ENCODE measurements at places on chromosomes 7 and 10. TPM values are rescaled to one million over a fixed set of nuclear protein-coding genes. Genes with fewer than 3 reads are reported as not detected.

- DNase-seq = no peak
Observed at GRCh38 chr10:79472951-79473350, 27.5 kb upstream of the ZCCHC24 start.

DNA sequence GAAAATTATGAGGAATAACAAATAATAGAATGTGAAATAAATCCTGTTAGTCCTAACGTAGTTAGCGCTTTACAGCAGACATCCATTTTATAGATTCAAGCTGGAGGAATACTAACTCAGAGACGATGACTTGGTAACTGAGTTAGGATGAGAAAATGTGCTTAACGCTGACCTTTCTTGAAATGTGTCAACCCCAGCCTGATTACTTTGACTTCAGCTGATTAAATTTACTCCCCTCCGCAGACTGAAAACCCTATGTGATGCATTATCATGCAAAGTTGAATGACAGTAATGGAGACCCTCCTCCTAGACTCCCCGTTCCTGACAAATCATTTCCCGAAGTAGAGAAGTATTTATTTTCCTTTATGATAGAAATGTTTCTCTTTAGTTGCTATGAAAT is 54.5 kb downstream of the WDFY4 start:
- no peak for DNase-seq

- no peak for DNase-seq
Observed at GRCh38 chr7:56007167-56007652, 42.8 kb downstream of the NIPSNAP2 start.

GRCh38 chr7:94303695-94304094 is 91.0 kb upstream of the COL1A2 start:
- no peak for DNase-seq

GRCh38 chr7:104096683-104097082 is 107.2 kb upstream of the RELN start:
- DNase-seq = no peak

GRCh38 chr7:21352540-21353387 is 75.1 kb upstream of the SP4 start:
- DNase-seq = no peak

DNA sequence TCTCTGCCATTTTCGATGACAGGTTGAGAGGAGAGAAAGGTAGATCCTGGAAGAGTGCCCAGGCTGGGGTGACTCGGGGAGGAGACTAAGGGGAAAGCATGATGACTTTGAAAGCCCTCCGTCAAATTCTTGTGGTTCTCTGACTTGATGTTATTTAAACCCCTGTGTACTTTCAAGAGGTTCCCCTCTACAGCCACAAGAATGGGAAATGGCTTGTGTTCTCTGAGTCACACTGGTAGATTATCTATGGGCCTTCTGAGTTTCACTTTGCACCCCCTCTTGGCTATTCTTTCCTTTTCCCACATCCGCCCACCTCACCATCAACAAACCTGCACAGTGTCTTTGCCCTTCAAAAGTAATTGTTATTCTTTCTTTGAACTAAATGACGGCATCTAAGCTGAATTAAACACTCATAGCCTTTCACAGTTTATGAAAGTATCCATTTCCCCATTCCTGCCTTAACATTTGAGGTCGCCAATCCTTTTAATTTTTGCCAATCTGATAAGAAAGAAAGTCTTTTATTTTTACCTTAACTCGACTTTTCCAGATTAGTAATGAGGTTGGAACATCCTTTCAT is 24.1 kb downstream of the PRF1 start:
- DNase-seq = no peak

DNA sequence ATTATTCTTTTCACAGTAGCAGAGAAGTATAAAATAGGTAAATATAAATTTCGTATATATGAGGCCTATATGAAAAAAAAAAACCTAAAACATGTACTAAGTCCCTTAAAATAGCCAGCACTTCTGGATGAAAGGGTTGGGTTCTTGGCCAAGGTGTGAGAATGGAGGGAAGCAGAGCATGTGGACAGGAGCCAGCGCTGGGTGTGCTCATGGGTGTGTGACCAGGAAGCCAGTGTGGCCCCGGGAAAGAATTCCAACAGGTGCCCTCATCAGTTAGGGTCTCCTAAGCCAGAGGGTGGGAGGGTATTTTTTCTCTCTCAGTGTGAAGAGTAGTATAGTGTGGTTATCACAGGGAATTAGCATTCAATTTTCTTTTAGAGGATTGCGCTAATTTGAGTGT is 401.9 kb upstream of the IGFBP3 start:
- no peak for DNase-seq

- no peak for DNase-seq
Observed at GRCh38 chr7:159109653-159110035, 35.0 kb downstream of the VIPR2 start.

GRCh38 chr10:110447886-110448285 is 49.8 kb upstream of the DUSP5 start:
- no peak for DNase-seq

- DNase-seq = no peak
Observed at GRCh38 chr7:132519936-132520335, 56.3 kb downstream of the PLXNA4 start.

GRCh38 chr10:74837743-74838142 is 11.3 kb downstream of the KAT6B start:
- DNase-seq = no peak

DNA sequence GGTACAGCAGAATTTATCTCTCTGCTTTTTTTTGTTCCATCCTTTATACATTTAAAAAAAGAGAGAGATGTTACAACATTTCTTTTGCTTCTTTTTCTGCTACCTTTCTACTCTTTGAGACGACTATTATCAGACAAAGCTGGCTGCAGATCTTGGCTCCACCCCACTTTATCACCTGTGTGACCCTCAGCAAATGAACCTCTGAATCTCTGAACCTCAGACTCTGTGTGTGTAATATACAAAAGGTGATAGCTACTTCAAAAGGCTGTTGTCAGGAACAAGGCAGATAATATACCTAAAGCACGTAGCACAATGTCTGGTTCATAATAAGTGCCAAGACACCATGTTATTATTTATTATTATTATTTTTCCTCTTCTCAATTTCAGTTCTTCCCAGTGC is 32.6 kb upstream of the UBE2D1 start:
- DNase-seq = no peak

- DNase-seq = no peak
Observed at GRCh38 chr10:127945341-127945758, 38.4 kb downstream of the PTPRE start.

DNA sequence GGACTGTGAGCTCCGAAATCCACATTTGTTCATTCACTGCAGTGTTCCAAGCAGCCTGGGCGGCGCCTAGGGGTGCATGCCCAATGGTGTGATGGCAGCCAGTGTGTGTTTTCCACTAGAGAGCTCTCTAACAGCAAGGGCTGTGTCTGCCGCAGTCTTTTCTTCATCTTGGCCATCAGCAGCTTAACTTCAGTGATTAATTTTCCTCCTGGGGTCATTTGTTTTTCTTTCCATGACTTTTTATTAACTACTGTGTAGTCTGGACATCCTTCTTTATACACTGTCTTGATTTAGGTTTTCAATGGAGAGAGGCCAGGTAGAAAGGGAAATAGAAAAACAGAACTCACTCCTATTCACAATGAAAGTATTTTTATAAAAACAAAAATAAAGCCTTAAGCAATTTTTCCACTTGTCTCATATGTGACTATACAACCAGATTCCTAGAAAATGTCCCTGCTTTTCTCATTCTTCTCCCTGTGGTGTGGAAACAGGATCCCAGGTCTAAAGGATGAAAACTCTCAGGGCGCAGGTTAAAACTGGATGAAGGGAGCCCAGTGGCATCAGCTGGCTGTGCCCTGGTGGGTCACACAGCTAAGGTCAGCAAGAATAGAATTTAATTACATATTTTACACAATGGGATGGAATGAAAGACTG is 176.8 kb downstream of the PKD1L1 start:
- DNase-seq = no peak

GRCh38 chr10:131474416-131474815 is 162.9 kb upstream of the TCERG1L start:
- DNase-seq = no peak

GRCh38 chr7:141057788-141058187 is 16.1 kb upstream of the TMEM178B start:
- DNase-seq = no peak

DNA sequence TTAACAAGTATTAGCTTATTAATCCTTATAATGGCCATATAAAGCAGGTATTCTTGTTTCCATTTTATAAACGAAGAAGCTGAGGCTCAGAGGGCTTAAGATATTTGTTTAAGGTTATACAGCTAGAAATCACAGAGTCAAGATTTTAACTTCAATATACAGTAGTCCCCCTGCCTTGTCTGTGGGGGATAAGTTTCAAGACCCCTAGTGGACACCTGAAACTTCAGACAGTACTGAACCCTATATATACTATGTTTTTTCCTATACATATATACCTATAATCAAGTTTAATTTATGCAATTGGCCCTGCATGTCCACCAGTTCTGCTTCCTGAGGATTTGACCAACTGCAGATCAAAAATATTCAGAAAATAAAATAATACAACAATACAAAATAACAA is 44.4 kb upstream of the STRIP2 start:
- no peak for DNase-seq

DNA sequence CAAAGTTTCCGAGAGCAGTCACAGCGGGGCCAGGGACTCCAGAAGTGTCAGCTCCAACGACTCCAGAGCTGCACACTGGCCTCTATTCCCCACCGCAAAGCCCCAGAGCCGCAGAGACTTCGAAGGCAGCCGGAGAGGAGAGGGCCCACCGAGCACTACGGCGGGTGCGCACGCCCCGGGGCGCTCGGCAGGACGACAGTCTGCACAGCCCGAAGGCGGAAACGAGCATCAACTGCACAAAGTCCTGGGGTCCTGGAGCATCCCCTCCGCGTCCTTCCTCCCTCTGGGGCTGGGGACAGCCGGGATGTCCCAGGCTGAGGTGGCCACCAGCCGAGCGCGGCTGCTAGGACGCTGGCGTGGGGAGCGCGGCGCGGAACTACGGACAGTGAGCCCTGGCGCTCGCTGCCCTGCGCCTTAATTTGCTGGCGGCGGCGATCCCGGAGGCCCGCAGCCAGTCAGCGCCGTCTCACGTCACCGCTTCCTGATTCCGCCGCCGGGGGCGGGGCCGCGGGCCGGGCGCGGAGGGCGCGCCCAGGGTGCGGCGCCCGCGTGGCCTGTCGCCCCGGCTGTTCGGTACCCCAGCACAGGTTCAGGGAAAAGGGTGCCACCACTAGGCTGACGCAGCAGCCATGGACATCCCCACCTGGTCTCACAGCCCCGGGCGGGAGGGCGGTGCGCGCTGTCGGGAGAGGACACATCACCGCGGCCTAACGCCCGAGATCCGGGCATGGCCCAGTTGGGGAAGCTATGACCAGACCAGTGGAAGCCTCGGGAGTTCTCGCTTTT is at the start of gene TBX20:
Gene TBX20 (minus strand): TSS at position 391 of the 786 bp plus-strand sequence. CDS start 480 bp downstream, outside the sequence.
- no peak for DNase-seq

DNA sequence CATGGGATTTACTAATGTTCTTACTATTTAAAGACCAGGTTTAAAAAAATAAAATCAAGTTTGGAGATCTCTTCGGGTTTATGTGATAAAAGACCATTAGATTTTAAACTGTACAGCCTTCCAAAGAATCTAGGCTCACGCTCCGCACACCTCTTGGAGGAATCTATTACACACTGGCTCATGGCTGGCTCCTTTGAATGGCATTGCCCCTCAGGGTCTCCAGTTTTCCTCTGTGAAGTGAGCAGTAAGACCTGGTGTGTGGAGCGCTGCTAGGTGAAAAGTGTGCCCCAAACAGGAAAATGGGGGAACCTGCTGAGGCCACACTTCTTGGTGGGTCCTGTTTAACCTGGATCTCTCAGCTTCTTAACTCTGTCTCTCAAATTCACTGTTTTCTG is 142.3 kb downstream of the KAT6B start:
- DNase-seq = no peak

DNA sequence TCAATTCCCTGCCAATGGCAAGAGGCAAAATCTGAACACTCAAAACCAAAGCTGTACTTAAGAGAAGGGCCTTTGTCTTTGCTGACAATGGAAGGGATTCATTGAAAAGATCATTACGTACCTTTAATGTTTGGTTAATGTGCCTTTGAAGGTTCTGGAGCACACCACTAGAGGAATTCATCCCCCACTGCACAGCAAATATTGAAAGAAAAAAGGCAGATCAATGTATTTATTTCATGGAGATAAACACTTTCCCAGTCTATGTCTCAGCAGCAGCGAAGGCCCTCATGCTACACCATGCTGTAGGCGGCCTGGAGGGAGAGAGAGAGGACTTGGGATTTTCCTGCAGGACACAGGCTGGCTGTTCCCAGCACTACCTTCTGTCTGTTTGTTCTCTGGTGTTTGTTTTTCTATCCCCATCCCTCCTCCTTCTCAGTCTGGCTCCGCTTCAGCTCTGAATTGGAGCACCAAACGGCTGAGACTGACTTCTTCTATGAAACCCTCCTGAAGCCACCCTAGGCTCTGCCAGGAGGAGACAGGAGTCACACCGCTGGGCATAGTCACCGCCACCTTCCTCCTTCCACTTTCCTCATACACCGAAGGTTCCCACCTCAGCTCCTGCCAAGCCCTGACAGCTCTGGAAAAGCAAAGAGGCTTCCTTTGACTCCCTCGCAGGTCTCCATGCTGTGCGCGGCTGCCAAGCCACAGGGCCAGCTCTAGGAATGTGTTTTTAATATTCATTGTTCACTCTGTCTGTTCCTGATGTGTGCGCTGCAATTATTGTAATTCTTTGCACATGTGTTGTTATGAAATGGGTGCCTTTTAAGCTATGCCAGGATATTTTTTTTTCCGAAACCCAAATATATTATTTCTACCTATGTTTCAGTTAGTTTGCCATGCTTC is 301.5 kb downstream of the FZD1 start:
- DNase-seq = no peak

Gene MRC1
- total RNA-seq = 4.5 TPM

Gene AFAP1L2
- 8.1 TPM for total RNA-seq

Gene PDK4
- total RNA-seq = 11.7 TPM

Gene MIOS
- 86.4 TPM for total RNA-seq

Gene ATP6V1F
- 61.8 TPM for total RNA-seq

Gene SPDYE5
- not detected for total RNA-seq

Gene MALRD1
- 3.6 TPM for total RNA-seq

Gene SYT15
- total RNA-seq = 0.47 TPM

Gene GRM3
- total RNA-seq = 179 TPM

Gene HNRNPF
- 110 TPM for total RNA-seq
